ENCODE measurements at places on chromosomes 11 and 22.

DNA sequence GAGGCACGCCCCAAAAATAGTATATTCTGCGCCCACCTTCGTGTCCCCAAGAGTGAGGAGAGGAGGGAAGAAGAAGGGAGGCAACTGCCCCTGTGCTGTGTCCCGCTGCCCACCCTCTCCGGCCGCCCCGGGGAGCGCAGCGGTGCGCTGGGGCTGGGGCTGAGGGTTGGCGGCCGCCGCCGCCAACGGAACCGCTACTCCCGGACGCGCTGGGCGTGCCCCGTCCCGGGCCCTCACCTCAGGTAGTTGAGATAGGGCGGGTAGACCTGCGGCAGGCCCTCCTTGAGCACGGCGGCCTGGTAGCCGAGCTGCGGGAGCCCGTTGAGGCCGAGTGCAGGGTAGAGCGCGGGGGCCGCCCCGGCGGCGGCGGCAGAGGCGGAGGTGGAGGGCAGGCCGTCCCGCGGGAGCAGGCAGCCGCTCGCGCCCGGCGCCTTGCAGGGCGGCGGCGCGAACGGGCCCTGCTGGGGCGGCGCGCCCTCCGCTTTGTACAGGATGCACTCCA, 2.4 kb downstream of the PGR start:
- DNase-seq: no peak

DNA sequence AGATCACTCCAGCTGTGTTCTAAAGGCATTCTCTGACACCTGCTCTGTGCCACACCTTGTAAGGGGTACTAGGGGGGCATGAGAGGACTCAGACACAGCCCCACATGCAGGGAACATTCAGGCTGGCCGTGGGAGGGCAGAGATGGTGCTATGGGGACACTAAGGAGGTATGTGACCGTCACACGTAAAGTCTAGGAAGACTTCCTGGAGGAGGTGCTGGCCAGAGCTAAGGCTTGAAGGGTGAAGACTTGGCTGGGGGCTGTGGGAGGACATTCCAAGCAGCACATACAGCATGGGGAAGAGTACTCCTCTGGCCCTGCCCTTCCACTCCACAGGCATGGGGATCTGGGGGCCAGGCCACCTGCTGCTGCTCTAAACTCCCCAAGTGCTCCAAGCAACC, 48.5 kb upstream of the TCF20 start:
- no peak for DNase-seq

DNA sequence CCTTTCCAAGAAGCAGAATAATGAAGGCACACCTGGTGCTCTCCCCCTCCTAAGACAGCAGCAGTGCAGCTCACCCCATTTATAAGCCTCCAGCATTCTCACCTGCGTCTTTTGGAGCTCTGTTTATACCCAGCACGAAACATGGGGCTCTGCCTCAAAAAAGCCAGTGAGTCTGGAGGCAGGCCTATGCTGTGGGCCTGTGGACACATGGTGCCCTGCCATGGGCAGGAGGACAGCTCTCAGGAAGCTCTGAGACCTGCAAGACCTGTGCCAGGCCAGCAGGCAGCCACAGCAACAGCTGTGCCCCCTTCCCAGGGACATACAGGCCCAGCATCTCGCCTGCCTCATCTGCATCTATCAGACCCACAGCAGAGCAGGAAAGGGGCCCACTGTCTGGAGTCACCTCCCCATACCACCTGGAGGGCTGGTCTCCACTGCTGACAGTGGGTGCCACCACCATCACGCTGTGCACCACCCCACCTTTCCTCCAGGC, 64.2 kb downstream of the DGCR2 start:
- DNase-seq: no peak

DNA sequence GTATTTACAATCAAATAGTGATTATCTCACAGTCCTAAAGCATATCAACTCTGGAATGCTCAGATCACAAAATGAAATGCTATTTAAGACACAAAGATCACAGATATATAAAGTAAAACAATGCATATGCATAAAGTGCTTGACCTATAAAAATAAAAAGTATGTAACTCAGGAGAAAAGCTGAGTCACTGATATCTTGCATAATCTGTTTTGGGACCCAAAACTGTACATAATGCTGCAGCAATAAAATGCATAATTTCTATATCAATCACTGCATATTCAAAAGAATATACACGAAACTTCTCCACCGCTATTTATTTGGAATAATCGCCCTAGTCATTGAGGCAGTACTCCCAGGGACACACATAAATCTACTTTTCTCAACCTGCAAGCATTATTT, 34.9 kb upstream of the GRIA4 start:
- no peak for DNase-seq

- no peak for DNase-seq
These were observed 50.3 kb downstream of the COPB1 start for GRCh38 chr11:14449302-14449714.

GRCh38 chr22:36589856-36590255, 60.9 kb upstream of the EIF3D start:
- DNase-seq: no peak

GRCh38 chr11:128587415-128587814, at the start of gene ETS1:
Gene ETS1, minus strand, starts transcription at chr11:128587558. Its CDS starts 14,428 bp downstream, at chr11:128573130.
- DNase-seq: no peak

DNA sequence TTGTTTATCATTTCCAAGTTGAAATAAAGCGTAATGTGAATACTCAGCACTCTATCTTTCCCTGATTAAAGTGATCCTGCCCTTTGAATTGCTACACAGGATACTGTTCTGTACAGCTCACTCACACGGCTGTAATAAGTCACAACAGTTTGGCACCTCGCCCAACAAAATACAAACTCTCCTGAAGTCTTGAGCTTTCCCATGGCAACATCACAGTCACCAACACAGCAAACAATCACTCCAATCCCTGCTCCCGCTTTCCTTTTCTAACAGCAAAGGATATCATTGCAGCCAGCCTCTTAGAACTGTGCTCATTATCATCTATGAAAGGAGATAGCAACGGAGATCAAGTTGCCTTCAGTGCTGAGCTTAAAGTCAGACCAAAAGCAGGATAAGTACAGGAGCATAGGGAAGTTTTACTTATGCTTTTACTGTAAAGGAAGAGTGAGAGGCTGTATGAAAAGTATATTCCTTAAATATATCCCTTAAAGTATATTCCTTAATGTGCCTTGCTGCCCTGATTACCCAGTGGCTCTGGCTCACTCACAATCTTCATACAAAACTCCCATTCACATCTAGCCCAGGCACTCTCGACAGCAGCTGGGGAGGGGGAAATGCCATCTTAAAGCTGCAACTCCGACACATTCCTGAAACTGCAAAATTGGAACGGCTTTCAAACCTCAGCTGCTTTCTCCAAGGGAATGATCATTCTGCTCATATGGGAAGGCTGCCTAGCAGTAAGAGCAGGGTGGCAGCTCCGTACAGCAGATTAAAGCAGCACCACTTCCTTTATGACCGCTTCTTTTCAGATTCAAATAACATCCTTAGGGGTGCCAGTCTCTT, 35.8 kb downstream of the MAML2 start:
- peak; percentile 5 for DNase-seq

DNA sequence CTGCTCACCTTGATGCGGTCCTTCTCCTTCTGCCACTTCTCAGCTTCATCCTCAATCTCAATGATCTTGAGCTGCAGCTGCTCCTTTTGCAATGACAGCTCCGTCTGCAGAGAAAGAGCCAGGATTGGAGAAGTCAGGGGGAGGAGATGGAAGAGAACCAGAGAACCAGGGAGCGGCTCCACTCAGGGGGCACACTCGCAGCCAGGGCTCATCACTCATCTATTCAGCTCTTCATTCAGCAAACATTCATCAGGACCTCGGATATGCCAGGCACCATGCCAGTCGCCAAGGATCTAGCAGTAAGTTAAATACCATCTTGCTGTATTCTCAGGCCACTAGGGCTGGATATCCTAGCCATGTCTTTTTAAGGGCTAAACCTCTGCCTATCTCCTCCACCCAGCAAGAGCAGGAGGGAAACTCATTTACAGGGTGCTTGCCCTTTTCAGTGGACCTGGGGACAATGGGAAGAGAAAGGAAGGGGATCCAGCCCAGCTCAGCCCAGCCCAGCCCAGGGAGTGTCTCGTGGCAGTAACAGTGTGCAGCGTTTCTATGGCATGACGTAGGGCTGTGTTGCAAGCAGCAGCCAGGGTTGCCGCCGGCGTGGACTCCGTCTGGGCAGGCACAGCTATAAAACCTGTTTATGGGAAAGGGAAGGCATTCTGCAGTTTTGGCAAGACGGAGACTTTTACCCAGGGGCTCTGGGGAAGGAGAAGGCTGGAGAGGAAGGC, 9.4 kb downstream of the TRIM29 start:
- no peak for DNase-seq

DNA sequence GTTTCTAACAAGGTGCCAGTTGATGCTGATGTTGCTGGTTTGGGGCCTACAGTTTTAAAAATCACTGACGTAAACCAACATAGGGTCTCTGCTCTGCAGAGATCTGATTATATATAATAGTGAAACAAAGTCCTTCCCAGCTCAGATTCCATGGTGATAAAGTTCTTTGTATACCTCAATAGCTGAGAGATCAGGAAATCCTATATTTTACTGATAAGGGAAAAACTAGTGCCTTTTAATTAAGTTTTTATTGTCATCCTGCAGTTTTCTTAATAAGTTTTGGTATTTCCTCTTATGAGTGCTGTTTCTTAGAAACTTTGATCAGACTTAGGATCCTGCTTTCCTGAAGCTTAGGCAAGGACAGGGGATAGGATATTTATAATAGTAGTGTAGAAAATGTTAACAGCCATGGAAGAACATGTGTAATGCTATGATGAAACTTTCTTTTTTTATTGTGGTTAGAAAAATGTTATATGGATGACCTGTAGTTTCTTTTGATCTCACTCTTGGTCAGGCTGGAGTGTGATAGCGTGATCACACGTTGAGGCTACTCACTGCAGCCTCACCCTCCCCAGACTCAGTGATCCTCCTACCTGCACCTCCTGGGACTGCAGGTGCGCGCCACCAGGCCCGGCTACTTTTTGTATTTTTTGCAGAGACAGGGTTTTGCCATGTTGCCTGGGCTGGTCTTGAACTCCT, 14.1 kb downstream of the CAPRIN1 start:
- DNase-seq: no peak

- DNase-seq: no peak
These were observed 19.9 kb downstream of the TRIOBP start for GRCh38 chr22:37716708-37717107.
